T-helper 17 cell (primary cell): ENCODE measurements at places on chromosomes 16 and 17. TPM values are rescaled to one million over a fixed set of nuclear protein-coding genes. Genes with fewer than 3 reads are reported as not detected.

Gene EMP2
- not detected for total RNA-seq

Gene HBA1
- 0.65 TPM for total RNA-seq

Gene IRX6
- total RNA-seq: not detected

Gene SLC12A3
- total RNA-seq: not detected

Gene MT1A
- total RNA-seq: not detected

Gene SSTR5
- not detected for total RNA-seq
